ENCODE measurements at places on chromosomes 4 and X.
A peak's percentile ranks its signal among the peaks of the same experiment; 100 is the strongest.

GRCh38 chrX:997631-998137, 214.8 kb downstream of the CRLF2 start:
- DNase-seq: no peak

DNA sequence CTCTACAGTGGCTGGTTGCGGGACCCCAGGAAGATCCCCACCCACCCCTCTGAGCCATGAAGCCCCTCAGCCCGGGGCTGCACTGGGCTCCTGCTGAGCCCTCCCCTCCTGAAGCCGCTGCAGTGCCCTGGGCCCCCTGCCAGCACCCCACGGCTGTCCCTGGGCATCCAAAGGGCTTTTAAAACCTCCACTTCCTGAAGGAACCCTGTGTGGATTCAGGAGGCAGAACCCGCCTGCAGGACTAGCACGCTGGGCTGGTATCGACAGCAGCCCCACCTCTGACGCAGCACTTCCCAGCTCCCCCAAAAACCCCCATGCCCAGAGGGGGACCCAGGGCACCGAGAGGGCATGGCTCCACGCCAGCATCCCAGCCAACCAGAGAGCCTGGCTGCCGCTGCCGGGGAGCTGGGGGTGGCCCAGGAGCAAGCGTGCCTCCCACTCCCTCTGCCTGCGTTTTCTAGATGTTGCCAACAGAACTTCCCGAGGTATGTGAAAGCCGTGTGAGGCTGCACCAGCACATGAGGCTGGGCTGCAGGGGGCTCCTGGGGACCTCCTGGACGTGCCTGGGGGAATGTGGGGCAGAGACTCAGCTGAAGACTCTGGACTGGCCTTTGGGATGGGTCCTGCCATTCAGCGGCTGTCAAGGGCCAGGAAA, 6.3 kb downstream of the MXD4 start:
- no peak for DNase-seq

- DNase-seq: no peak
These were observed 9.1 kb downstream of the RPGR start for GRCh38 chrX:38318196-38318595.

GRCh38 chr4:56607926-56608325, 73.2 kb downstream of the HOPX start:
- DNase-seq: no peak

- no peak for DNase-seq
These were observed 18.1 kb downstream of the USP38 start for GRCh38 chr4:143202824-143203223.

GRCh38 chr4:76283900-76284299, 22.6 kb upstream of the STBD1 start:
- DNase-seq: no peak

- DNase-seq: no peak
These were observed at the start of gene SLC2A9 for GRCh38 chr4:10020871-10021652. Gene SLC2A9 (minus strand): TSS chr4:10021497. CDS start chr4:10021429, 68 bp downstream.

DNA sequence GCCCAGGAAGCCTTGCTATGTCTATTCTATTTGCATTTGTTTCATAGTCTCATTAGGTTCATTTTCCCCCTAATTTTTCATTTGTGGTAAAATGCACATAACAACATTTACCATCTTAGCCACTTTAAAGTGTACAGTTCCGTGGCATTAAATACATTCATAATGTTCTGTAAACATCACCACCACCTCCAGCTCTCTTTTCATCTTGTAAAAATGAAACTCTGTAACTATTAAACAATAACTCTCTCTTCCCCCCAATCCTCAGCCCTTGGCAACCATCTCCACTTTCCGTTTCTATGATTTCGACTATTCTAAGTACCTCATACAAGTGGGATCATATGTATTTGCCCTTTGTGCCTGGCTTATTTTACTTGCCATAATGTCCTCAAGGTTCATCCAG, 19.9 kb downstream of the ARHGEF38 start:
- DNase-seq: no peak

DNA sequence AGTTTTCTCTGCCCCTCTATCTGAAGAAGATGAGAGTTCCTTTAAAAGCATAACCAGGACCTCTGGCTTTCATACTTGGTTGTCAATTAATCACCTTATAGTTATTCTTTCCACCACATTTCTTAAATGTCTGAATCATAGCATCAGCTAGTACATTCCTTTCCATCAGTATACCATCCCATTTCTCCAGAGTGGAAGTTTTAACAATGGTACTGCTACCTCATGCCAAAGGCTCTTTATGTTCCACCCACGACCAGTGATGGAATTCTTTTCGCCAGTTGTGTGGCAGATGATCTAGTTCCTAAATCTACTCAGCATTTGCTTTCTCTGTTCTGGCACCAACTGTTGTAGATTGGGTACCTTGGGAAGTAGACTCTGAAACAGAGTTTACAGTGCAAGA, 379.8 kb downstream of the ZNF674 start:
- no peak for DNase-seq

DNA sequence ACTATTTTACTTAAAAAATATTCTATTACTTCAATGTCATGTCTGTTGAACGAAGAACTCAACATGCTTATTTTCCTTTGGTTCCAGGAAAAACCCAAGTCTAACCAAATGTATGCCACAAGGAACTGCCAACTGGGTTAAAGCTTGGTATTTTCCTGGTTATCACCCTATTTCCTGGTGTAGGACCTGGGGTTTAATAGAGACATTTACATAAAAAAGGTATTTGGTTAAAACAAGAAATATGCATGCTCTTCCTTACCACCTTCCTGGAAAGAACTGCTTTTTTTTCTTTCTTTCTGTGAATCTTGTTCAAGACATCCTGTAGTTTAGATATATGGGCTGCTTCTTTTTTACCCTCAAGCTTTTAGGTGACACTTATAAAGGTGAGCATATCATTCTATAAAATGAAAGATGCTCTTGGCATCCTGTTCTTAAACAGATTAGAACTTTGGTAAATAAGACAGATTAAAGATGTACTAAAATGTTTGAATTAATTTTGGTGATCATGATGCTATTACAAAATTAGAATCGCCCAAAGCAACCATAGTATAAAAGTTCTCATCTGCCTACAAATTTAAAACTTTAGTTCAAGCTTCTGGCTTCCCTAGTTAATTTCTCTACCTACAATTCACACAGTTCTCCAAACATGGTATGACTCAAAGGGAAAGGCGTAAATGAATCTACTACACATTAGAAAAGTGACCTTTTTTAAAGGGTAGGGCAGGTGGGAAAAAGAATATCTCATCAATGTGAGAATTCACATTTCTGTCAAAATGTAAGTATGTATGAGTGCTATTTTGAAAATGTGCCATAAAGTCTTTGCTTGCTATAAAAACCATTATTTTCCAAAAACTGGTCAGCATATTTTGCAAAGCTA, 103.5 kb downstream of the CNOT6L start:
- DNase-seq: no peak

- no peak for DNase-seq
These were observed 49.0 kb upstream of the TRAM1L1 start for GRCh38 chr4:117134386-117134785.

- DNase-seq: no peak
These were observed 687.0 kb upstream of the EPHA5 start for GRCh38 chr4:66357316-66357715.

DNA sequence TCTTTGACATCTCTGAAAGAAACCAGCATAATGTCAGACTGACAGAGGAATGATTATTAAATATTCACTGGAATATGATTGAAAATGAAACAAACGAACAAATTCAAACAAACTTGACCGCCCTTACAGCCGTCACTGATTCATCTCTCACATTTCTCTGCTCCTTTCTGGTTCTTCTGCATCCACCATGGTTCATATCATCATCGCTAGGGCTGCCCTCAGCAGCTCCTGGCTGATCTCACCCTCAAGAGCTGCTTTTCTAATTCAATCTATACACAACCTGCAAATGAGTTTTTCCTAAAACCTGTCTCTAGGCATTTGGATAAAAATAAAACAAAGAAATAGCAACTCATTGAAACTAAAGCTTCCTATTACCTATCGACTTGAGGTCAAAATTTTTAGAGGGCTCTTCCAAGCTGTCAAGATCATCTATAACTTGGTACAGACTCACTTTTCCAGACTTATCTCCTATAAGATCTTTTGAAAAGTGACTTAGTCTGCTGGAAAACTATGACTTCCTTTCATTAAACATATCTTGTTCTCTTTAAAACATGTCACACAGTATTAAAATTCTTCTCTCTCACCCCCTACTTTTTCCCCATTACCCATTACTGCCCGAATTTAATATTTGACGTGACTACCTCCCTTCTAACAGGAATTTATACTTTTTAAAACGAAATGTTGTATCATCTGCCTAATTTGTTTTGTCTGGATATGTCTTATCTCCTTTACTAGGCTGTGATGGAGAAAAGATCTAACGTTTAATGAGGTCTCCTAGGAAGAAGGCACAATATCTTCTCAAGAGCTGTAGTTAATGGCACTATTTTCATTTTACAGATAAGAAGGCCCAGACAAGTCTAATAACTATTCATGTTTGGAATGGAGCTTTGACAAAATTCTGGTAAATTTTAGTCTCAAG, 71.0 kb upstream of the UNC5C start:
- no peak for DNase-seq

DNA sequence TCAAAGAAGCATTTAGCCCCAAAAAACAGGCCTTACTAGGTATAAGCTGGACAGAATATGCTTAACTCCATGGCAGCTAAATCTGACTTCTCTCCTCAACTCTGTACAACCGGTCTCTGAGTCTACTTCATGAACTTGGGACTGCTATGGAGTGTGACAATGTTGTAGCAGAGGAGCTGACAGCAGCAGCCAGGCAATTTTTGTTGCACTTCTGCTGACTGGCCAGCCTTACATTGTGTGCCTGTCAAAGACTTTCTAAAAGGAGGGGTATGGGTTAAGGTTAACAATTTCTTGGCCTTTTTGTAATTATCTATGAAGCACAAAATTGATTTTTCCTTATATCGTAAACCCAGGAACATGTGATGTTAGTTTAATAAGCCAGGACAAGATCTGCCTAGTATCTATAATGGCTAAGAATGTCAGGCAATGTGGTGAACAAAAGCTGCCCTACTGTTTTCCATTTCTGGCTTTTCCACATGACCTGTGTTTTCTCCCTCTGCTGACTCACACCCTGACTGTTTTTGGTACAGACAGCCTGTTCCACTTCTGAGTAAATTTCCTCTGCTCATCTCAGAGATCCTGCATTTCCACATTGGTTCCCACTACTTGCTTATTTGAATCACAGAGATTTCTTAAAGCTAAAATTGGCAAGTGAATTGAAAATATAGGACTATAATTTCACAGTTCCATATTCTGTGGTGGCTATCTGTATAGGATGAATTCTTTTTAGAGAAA, 9.3 kb downstream of the NOX1 start:
- no peak for DNase-seq

DNA sequence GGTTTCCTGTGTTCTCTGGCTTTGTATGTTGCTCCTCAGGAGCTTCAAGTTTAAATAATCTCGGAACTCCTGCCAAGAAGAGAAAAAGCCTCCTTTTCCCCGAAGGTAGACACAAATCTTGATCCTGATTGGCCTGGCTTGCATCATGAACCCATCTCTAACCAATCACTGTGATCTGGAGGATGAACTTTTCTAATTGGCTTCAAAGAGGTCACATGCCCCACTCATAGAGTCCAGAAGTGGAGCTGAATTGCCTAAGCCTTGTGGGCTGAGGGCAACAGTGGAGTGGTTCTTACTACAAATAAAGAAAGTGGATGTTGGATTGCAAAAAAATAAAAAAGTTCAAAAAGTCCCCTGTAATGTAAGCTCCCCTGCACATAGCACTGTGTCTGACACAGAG, 245.9 kb downstream of the MID1IP1 start:
- no peak for DNase-seq

DNA sequence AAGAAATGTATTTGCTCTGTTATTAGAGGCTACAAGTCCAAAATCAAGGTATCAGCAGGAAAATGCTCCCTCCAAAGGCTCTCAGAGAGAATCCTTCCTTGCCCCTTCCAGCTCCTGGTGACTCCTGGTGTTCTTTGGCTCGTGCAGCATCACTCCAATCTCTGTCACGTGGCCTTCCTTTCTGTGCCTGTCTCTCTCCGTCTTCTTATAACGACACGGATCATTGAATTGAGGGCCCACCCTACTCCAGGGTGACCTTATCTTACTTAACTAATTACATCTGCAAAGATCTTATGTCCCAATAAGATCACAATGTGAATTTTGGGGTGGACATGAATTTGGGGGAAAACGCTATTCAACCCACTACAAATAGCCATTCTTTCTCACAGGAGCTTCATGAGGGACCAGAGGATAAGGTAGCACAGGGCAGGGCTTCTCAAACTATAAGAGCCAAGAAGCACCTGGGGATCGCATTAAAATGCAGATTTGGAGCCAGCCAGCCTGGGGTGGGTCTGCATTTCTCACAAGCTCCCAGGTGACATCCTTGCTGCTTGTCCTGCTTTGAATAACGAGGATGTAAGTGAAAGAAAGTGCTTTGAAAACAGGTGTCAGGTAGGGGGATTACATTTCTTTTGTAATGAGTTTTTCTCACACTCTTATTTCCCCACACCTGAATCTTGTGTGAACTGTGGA, 41.9 kb upstream of the APLN start:
- DNase-seq: no peak

DNA sequence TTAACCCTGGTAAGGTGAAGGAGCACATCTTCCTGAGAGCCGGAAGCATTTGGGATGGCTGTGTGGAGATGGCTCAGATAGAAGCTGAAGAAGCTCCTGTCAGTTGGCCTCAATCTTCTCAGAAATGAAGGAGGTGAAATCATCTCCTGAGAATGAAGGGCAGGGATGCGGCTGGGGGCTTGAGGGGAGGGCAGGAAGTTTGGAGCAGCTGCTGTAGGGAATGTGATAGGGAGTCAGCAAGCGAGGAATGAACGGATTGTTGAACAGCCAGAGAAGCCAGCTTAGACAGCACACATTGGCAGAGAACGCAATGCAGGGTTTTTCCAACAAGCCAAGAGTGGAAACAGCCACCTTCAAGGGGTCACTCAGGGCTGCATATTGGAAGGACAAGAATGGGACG, 10.0 kb downstream of the KCNE5 start:
- no peak for DNase-seq

DNA sequence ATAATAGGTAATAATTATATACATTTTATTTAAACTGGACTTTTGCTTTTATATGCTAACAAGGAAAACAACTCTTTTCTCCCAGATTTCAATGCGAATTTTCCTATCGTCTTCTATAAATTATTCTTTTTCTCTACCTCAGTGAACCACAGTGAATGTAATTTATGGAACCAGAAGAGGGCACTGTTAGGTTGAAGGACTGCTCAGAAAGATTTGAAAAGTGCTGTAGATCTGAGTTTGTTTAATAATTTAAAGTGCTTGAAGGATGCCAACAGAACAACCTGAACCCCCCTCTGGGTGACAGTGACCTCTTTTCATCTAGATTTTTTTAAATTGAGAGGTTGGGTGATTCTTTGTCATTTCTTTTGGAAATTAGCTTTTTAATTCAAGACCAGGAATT, 54.9 kb downstream of the PHOX2B start:
- no peak for DNase-seq

- DNase-seq: no peak
These were observed 586.2 kb downstream of the RAB28 start for GRCh38 chr4:12897954-12898353.

DNA sequence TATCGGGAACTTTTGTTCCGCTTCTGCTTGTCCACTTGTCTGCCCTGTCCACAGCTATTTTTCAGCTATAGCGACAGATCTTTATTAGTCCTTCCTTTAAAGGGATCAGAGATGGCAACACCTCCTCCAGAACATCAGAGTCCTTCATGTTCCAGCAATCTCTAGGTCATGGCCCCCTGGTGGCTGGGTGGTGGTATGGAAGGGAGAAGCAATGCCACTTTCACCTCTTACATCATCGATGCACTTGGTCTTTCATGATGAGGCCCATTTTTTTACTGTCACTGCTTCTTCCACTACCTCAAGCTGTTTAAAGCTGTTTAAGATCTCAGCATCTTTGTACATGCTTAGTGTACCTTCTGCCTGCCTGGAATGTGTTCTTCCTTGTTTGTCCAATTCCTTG, 106.7 kb downstream of the ARHGAP6 start:
- peak; percentile 38 for DNase-seq

- DNase-seq: peak; percentile 63
These were observed 88.4 kb downstream of the ZXDA start for GRCh38 chrX:57821703-57822387.

All from CD4-positive, alpha-beta T cell treated with Interleukin-2 at 100 ng/mL for 4 hours (primary cell).